Left lobe of liver (tissue), 2 donors: ENCODE measurements at places on chromosomes 12 and 14. TPM values are rescaled to one million over a fixed set of nuclear protein-coding genes. Genes with fewer than 3 reads are reported as not detected.

DNA sequence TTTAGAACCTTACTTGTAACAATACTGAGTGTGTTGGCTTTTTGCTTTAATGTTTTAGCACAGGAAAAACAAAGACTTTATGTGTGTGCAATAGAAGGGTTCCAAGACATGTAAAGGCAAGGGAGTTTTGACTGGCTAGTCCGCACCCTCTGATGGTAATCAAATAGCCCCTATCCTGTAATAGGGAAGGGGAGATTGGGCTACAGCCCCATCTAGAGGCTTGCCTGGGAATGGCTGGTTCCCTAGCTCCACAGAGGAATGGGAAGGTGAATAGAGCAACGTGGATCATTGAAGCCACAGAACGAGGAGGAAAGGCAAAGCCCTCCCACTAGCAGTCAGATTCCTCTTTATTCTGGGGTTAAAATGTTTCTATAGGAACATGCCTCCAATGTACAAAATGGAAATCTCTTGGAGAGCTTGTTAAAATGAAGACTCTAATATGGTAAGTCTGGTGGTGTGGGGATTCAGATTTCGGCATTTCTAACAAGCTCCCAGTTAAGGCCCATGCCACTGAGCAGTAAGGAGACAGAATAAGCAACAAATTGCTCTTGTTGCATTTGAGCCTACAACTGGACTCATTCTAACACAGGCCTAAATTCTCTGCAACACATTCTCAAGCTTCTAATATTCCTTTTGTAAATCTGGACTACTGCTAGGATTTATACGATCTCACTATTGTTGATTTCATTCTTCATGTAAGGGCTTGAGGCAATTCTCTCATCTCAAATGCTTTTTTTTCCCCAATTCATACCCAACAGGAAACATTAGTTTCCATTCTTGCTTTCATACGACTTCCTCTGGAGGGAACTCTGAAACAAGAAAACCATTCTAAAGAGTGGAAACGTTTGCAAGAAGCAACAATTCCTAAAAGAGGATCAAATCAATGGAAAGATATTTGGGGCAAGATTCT is 57.1 kb downstream of the NIN start:
- DNase-seq = no peak

DNA sequence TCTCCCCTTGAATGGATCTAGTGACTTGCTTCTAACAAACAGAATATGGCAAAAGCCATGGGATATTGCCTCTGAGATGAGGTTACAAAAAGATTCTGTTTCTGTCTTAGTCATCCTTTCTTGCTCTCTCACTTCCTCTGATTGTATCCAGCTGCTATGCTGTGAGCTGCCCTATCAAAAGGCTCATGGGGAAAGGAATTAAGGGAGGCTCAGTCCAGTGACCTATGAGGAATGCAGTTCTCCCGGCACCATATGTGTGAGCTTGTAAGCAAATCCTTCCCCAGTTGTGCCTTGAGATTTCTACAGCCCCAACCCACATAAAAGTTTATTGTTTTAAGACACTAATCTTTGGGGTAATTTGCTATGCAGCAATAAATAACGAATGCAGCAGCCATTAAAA is 183.1 kb downstream of the KLHL28 start:
- DNase-seq = no peak

DNA sequence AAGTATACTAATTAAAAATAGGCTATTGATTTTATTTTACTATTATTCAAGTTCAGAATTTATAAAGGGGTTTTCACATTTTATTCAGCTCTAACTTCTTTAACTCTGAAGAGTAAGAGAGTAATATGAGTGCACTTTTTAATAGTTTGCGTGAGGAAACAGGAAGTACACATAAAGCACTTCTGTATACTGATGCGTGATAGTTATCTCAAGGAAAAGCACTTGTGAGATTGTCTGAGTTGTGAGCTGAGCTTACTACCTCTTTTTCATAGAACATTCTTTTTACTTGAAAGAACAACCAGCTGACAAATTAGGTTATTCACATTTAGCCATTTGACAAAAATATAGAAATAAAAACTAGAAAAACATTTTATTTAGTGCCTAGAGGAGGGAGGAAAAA is 1.9 kb downstream of the RAD51AP1 start:
- DNase-seq = no peak

DNA sequence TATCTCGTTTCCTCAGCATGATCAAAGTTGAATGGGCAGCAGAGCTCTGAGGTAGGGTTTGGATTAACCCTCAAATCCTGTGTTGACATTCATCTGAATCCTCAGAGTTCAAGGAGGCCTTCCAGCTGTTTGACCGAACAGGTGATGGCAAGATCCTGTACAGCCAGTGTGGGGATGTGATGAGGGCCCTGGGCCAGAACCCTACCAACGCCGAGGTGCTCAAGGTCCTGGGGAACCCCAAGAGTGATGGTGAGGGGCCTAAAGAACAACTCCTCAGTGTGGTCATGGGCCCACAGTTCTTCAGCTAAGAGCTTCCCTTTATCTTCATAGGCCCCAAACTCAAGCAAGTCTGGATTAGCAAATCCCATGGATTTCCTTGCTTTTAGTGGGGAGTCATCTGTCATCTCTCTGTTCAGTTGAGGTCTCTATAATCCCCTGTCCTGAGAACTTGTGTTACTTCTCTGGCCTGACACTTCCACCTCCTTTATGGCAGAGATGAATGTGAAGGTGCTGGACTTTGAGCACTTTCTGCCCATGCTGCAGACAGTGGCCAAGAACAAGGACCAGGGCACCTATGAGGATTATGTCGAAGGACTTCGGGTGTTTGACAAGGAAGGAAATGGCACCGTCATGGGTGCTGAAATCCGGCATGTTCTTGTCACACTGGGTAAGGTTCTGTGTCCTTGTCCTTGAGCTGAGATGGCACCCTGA is 1.5 kb downstream of the MYL6 start:
- no peak for DNase-seq

- DNase-seq = no peak
These were observed 75.2 kb downstream of the PRIMA1 start for GRCh38 chr14:93712838-93713724.

DNA sequence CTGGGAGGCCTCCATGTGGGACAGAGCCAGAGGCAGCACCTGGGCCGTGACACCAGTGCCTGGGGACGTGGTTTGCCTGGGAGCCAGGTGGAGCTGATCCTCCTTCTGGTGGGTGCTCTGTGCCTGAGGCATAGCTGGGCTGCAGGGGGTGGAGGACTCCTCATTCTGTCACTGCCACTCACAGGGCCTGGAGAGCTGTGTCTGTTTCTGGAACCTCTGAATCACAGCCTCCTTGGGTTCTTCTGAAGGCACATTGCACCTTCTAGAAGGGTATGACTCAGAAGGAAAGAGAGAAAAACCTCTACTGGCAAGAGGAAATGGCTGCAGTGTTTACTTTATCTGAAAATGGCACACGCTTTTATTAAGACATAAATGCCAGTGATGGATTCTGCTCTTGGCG is 659.8 kb downstream of the VRK1 start:
- DNase-seq = no peak

- DNase-seq = no peak
These were observed 20.6 kb downstream of the FUT8 start for GRCh38 chr14:65433157-65433556.

DNA sequence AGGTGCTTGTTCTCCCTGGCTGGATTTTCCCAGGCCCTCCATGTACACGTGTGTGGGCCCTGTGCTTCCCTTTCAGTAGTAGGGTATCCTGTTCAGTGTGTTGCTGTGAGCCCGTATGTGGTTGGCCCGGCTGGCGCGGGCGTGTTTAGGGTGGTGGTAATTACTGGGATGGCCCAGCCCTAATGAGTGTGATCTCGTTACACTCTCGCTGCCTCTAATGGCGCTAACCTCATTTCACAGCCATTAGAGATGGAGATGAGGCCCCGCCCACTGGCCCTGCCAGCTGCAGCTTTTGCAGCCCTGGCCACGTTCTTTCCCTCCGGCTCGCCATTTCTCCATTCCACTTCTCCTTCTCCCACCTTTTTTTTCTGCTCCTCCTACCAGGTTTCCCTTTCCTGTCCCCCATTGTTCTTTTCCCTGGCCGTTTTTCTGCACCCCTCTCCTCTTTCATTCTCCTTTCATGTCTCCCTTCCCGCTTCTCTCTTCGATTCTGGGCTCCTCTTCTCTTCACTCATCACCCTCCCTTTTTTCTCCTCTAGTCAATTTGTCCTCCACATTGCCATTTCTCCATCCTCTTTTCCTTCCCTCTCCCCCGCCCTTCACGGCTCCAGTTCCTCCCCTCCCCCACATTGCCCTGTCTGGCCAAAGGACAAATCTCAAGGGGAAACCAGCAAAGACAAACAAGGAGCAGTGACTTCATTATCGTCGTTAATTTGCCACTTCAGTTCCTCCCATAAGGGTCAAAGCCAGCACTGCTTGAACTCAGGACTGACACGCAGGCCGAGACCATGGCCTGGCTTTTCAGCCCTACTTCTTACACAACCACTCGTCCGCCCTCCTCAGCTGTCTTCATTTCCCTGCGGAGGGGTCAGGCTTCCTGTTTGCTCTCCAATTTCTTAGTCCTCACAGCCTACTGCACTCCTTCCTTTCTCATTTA is 6.8 kb downstream of the ZFHX2 start:
- no peak for DNase-seq

DNA sequence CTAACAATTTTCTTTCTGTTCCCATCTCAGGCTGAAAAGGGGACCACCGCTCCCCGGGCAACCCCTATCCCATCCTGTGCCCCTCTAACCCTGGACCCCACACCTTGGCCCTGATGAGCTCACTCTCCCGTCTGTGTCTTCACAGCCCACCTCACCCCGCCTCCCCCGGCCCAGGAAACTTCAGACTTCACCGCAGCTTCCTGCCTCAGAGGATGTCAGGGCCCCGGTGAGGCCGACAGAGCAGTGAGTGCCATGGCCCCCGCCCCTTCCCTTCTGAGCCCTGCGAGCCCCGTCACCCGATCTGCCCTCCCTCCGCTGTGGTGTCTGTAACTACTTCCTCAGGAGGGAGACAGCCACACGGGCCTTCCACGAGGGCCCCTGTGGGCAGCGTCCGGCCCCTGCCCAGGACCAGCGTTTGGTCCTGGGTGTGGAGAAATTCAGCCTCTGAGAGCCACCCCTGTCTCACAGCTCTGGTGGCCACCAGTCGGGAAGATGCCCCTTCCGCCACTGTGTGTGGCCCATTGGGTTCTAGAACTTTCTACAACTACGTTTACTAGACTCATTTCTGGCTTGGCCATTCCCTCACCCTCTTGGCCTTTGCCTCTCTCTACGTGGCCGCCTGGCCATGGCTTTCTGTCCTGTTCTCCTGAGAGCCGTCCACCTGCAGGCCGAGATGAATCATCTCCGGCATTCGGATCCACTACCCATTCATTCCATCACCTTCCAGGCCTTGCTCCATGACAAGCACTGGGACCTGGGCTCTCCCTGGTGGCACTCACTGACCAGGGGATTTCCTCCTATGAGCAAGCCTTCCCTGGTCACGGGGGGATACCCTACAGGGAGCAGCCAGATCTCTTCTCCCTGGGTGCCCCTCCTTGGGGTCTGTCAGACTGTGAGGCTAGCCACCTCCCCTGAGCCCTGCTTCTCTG is 3.4 kb downstream of the RHOF start:
- peak; percentile 65 for DNase-seq

- no peak for DNase-seq
These were observed 199.6 kb upstream of the TMEM260 start for GRCh38 chr14:56379956-56380355.

GRCh38 chr14:33026850-33027430 is 88.3 kb downstream of the NPAS3 start:
- DNase-seq = no peak

GRCh38 chr14:59116984-59117415 is 71.5 kb upstream of the DAAM1 start:
- no peak for DNase-seq

DNA sequence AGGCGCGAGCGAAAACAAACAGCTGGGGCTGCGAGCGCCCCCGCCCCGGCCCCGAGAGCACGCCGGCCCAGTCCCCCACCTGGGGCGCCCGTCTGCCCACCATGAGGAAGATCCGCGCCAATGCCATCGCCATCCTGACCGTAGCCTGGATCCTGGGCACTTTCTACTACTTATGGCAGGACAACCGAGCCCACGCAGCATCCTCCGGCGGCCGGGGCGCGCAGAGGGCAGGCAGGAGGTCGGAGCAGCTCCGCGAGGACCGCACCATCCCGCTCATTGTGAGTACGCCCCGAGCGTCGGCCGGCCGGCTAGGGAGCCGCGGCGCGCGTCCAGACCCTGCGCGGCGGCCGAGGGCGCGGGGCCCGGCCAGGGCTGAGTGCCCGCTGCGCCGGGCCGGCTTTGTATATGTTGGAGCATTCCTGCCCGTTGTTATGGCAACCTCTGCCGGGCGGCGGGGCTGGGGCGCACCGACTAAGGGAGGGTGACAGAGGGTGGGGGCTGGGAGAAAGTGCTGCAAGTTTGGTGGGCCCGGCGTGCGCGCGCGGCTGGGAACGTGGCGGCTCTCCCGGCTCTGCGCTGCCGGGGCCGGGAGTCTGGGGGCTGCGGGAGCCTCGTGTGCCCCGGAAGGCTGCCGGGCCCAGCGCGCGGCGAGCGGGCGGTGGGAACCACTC is 367 bp downstream of the GALNT16 start:
- DNase-seq = no peak

DNA sequence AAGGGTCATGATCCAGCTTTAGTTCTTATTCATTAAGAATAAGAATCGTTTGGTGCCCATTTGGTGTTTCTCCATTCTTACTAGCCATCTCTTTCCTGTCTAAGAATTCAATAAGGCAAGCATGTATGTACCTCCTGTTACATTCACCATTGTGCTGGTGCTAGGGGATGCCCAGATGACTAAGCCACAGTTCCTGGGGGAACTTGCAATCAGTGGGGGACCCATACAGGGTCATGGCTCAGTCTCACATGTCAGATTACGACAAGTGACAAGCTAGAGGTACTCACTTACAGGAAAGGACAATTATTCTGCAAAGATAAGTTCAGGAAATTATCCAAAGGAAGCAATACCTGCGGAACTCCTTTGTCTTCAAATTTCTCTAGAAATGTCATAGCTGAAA is 125.4 kb downstream of the STXBP6 start:
- DNase-seq = no peak

GRCh38 chr12:53143355-53143754 is 37.2 kb upstream of the ZNF740 start:
- no peak for DNase-seq

The ITGB7 gene
- 8.6 TPM for total RNA-seq

The AQP2 gene
- total RNA-seq = not detected

The CDKN3 gene
- total RNA-seq = 0.58 TPM

The ASPG gene
- 282 TPM for total RNA-seq

The VIPAS39 gene
- 8.2 TPM for total RNA-seq

The SLC25A21 gene
- 0.25 TPM for total RNA-seq

The KRT6C gene
- total RNA-seq = not detected

The KRT5 gene
- not detected for total RNA-seq

The AICDA gene
- total RNA-seq = not detected
